Fibroblast of gingiva (primary cell): ENCODE measurements at places on chromosomes 11 and 22.

DNA sequence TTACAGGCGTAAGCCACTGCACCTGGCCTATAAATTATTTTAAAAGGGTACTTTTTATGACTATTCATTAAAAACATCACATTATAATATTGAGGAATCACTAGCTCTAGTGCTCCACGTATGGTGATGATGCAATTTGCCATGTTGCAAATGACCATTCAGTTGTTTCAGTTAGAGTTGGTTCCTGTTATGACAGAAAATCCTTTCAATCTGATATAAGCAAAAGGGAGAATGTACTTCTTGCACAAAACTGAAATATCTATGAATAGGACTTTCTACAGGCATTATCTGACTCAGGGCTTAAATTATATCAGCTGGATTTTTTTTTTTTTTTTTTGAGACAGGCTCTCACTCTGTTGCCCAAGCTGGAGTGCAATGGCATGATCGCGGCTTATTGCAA lies 45.6 kb upstream of the RRM1 start:
- DNase-seq: no peak

DNA sequence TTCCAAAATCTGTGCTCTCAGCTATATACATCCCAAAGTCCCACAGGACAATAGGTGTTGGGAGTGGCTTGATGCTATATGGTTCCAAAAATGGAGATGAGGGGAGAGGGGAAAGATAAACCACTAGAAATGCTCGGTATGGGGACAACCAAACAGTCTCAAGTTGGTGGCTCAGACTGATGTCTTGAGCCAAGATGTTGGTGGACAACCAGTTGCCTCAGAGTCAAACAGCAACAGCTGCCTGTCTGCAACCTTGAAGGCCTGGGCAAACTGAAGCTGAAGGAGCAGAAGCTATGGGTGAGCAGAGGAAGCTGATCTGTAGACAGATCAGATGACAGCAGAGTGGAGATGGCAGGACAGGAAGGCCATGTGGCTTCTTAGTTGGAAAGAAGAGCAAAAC lies 4.0 kb downstream of the RRP8 start:
- no peak for DNase-seq

DNA sequence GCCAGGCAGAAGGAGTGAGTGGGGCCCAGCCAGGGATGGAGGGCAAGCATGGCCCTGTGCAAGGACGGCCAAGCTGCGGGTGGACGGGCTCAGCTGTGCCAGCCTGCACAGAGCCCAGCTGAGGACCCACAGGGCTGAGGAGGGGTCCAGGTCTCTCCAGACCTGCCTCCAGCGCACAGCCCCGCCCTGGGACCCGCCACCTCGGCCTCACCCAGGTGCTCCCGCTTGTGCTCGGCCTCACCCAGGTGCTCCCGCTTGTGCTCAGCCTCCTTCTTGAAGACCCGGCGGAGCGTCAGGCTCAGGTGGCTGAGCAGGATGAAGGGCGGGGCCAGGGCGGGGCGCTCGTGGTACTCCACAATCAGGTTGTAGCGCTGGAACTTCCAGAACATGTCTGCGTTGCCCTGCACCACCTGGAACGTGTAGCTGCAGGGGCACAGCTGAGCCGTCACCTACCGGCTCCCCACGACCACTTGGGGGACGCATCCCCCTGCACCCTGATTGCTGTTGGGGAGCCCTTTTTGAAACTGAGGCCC lies 6.4 kb downstream of the TSSC4 start:
- no peak for DNase-seq

- DNase-seq: peak; percentile 54
Measured at GRCh38 chr22:37716708-37717107, 19.9 kb downstream of the TRIOBP start.

GRCh38 chr11:2276280-2277007 lies 6.1 kb upstream of the ASCL2 start:
- no peak for DNase-seq

- no peak for DNase-seq
Measured at GRCh38 chr22:23230348-23231068, 50.2 kb downstream of the BCR start.

GRCh38 chr11:74339619-74340018 lies 28.2 kb upstream of the P4HA3 start:
- no peak for DNase-seq

- no peak for DNase-seq
Measured at GRCh38 chr11:124394408-124394807, 4.4 kb downstream of the OR8B3 start.
